ENCODE measurements at places on chromosomes 16 and 17.

DNA sequence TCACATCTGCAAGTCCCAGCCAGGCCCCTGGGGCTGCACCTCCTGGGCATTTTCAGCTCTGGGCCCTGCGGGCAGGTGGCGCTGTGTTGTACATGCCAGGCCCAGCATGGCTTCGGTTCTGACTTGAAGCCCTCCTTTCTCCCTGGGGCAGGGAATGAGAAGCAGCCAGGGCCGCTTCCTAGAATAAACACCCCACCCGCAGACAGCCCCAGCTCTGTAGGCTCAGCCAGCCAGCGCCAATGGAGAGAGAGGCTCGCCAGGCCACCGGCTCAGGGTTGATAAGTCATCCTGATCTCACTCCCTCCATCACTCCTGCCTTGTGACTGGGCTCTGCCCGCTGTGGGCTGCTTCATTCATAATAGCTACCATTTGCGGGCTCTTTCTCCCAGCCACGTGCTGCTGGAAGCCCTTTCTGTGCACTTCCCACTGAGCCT lies 6.0 kb upstream of the GLIS2 start:
- peak; percentile 56 for DNase-seq

- no peak for DNase-seq
Measured at GRCh38 chr16:50121721-50122445, 31.2 kb upstream of the TENT4B start.

GRCh38 chr16:78098087-78098486 lies 1.4 kb upstream of the WWOX start:
- no peak for DNase-seq

- no peak for DNase-seq
Measured at GRCh38 chr16:4372001-4372577, 441 bp downstream of the VASN start.

DNA sequence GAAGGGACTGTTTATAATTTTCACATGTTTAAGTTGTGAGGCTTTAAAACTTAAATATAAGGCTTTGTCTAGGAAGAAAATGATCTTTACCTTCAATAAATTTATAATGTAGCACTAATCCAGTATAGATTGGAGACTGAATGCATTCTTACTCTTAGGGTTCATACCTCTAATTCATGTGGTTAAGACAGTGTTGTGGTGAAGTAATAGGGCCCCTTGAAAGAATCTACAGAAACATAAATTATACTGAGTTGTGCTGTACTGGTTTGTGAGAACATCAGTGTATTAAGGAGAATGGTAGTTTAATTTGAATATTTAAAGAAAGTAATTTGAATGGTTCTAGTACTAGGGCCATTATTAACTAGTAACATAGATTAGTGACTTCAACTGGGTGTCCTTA lies 13.7 kb downstream of the HAPSTR1 start:
- no peak for DNase-seq

GRCh38 chr17:15942207-15942833 lies 2.6 kb upstream of the ADORA2B start:
- no peak for DNase-seq

- no peak for DNase-seq
Measured at GRCh38 chr16:71230122-71230845, at the start of gene HYDIN. HYDIN (minus strand) TSS chr16:71230722; CDS start chr16:71186895, 43,827 bp downstream.

DNA sequence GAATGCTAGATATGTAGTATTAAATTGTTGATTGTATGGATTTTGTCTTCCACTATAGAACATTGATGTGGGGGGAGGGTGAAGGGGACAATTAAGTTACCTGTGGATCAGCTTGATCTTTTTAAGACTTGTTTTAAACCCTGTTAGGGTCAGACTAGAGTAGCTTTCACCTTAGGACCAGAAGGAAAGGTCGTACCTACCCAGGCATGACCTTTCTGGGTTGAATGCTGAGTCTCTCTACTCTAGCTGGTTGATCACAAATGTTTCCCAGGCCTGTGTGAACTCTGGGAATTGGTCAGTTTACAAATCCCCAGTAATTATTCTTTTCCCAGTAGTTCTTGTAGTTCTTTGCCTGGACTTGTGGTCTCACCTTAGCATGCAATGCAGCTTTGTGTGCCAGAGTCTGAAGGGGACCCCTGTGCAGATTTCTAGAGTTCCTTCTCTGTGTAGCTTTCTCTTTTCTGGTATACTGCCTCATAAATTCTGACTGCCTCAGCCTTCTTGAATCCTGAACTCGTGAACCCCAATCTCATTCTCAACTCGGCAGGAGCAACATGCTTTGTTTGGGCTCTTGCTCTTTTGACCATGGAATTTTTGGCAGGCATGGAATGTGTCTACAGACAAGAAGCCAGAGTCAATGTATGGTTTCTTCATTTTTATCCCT lies 54.1 kb downstream of the VMP1 start:
- no peak for DNase-seq

- DNase-seq: no peak
Measured at GRCh38 chr16:80417706-80418271, 123.0 kb upstream of the DYNLRB2 start.

Data from activated CD4-positive, alpha-beta T cell treated with anti-CD3 and anti-CD28 coated beads for 4 hours (primary cell).